Mesendoderm (in vitro differentiated cells): ENCODE measurements at places on chromosomes 11 and 22.

GRCh38 chr22:43381693-43382092 lies 30.1 kb upstream of the MPPED1 start:
- DNase-seq = no peak

GRCh38 chr22:43396321-43396933 lies 15.4 kb upstream of the MPPED1 start:
- DNase-seq = no peak

- no peak for DNase-seq
These were observed 10.5 kb upstream of the LDLRAD3 start for GRCh38 chr11:35933320-35933871.

GRCh38 chr22:50563413-50564160 lies 868 bp upstream of the SYCE3 start:
- DNase-seq = no peak
